Small intestine (tissue), 16 donors: ENCODE measurements at places on chromosomes 3 and 15.
A peak's percentile ranks its signal among the peaks of the same experiment; 100 is the strongest.

DNA sequence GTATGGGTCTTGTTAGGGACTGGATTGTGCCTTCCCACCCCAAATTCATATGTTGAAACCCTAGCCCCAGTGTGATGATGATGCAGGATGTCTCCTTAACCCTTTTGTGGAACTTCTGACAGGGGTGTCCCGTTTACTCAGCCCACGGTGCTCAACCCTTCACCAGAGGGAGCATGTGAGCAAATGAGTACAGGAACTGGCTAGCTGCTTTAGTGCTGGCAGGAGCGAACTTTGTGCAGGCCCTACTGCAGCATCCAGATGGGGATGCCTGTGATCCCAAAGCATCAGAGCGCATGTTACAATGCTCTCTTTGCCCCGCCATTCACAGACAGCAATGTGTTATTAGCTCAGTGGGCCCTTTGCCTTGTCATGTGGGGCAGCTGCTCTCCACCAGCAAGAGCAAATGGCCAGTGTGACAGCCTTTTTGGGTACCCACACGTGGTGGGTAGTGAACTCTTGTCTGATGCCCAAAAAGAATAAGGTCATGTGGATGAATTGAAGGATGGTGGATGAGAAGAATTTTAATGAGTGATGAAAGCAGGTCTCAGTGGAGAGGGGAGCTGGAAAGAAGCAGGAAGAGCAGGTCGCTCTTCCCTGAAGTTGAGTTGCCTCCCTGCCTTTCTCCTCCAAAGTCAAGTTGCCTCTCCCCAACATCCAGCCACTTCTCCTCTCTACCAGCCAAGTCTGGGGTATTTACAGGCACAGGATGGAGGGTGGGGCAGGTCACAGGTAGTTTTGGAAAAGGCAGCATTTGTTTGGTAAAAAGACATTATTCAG lies 63.3 kb upstream of the STRIT1 start:
- DNase-seq, result no peak

- DNase-seq, result peak; percentile 41
Measured at GRCh38 chr15:92901072-92901761, 1.1 kb downstream of the CHD2 start.

DNA sequence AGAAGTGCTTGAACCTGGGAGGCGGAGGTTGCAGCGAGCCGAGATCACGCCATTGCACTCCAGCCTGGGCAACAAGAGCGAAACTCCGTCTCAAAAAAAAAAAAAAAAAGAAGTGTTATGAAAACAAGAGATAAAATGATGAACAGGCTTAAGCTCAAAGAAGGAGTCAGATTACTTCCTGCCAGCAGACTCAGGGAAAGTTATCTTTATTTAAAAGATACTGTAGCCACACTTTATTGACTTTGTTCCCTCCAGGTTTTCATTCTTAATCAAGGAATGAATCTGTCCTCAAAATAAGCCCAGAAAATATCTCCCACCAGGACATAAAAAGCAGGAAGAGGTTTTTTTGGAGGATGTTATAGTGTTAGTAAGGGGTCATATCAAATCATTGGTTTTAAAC lies 176.5 kb upstream of the KCNMB2 start:
- DNase-seq, result no peak

DNA sequence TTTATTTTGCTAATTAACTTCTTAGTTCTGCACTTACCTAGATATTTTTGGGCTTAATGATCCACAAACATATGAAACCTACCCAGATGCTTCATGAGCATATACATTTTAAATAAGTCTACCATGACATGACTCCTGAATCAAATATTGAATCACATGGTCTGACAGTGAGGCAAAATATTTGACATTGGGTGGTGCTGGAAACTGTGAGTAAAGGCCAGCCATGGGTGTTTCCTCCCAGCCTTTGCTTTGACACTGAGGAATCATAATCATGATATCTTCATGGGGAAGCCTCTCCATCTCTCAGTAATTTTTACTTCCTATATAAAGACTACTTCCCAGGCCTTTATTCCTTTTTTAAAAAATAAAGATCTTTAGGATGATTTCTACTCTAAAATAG lies 22.8 kb upstream of the SSR3 start:
- DNase-seq, result no peak

- DNase-seq, result no peak
Measured at GRCh38 chr15:85479071-85479647, 98.8 kb downstream of the AKAP13 start.

DNA sequence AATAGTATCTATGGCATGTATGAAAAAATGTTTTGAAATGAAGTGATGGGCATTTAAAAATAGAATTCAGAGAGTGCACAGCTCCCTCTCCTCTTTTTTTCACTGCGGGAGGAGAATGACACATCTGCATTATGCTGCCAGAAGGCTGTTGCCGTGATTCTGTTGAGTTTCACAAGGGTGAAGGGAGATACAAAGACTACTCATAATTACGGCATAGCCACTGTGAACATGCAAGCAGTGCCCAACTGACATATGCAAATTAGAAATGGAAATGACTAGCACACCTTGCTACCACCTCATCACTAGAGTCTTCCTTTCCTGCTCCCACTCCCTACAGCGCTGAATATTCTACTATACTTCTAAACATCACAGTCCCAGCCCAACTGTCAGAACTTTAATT lies 20.1 kb downstream of the IFT57 start:
- DNase-seq, result no peak

DNA sequence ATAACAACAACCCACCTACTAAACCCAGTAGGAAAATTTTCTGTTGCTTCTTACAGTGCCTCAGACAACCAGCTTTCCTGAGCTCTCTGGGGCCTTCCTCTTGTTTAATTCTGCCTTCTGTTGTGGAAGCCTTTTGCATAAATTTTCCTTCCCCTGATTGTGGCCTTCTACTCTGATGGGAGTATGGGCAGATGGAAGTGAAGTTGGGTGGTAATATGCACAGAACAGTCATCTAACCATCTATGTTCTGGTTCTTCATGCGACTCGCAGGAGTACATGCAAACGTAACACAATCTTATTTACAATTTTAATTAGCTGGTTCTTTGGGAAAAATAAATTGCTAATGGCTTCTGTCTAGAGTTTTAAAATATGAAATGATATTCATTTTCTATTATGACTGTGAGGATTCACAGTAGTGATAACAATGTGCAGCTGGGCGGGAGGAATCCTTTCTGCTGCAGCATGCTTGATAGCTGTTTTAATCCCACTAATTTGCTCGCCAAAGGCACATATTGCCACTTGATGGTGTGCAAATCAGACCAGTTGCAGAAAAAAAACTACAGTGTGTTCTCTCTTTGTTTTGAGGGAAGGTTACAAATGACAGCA lies 311.5 kb upstream of the ROPN1 start:
- no peak for DNase-seq

DNA sequence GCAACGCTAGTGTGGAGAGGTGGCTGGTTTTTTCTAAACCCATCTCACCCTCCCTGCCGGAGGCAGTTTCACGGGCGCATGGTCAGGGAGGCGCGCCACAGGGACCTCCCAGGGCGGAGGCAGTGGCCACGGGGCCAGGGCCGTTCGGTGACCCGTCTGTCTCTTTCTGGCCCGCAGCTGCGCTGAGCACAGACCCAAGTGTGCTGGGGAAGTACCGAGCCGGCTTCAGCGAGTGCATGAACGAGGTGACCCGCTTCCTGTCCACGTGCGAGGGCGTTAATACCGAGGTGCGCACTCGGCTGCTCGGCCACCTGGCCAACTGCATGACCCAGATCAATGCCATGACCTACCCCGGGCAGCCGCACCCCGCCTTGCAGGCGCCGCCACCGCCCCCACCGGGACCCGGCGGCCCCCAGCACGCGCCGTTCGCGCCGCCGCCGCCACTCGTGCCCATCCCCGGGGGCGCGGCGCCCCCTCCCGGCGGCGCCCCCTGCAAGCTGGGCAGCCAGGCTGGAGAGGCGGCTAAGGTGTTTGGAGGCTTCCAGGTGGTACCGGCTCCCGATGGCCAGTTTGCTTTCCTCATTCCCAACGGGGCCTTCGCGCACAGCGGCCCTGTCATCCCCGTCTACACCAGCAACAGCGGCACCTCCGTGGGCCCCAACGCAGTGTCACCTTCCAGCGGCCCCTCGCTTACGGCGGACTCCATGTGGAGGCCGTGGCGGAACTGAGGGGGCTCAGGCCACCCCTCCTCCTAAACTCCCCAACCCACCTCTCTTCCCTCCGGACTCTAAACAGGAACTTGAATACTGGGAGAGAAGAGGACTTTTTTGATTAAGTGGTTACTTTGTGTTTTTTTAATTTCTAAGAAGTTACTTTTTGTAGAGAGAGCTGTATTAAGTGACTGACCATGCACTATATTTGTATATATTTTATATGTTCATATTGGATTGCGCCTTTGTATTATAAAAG lies 1.8 kb downstream of the HES1 start:
- peak; percentile 74 for DNase-seq

DNA sequence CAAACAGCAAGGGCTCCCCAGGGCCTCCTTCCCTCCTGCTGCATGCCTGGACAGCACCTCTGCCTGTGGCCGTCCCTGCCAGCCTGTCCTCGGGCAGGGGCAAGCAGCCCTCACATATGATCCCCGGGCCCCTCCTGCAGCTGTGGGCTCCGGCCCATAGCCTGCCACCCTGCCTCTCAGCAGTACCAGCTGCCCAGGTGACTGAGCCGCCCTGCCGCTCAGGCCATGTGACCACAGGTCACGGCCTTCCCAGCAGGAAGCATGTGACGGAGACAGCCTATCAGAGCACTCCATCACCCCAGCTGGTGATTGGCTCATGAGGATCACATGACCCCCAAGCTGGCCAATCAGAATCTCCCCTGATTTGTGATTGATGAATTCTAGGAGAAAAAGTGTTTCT lies 23.9 kb downstream of the ALDH1L1 start:
- DNase-seq, result no peak

GRCh38 chr3:128372281-128372680 lies 94.4 kb downstream of the DNAJB8 start:
- DNase-seq, result no peak

DNA sequence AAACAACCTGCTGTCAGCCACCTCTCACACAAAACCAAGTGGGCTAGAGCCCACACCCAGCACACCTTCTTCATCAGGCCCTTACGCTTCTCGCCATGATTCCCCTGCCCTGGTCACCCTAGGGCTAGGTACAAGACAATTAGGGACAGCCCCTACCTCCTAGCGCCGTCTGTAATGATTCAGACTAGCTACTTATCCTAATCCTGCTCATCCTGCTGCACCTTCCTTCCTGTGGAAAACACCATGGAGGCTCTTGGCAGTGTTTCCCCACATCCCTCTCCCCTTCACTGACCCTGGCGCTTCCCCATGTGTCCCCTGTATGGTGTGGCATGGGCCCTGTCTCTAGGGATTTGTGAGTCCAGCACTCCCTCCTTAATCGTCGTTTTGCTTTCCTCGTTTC lies 39.6 kb upstream of the ICE2 start:
- DNase-seq, result no peak

DNA sequence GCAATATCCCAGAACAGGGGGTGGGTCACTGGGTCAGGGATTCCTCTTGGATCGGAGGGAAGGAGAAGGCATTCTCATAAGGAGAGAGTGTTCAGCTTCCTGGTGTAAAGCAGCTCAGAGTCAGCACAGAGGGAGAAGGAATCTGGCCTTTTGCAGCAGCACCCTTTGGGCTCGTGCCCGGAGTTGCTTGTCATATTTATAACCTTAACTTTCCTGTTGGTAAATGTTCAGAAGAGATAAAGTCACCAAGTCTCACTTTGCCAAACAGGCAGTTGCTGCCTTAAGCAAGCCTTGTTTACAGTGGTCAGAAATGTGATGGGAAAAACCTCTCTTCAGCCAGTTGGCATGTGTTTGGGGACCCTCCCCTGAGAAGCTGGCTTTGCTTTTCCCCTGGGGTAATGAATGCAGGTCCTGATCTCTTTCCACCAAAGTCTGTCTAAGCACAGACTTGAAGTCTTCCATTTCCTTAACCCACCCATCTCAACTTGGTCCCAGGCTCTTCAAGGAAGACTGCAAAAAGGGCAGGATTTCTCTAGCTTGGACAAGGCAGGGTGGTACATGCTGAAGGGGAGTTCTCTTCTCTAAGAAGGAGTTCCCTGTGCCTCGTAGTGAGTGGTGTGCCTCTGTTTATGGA lies 206.9 kb upstream of the BHLHE40 start:
- peak; percentile 76 for DNase-seq

DNA sequence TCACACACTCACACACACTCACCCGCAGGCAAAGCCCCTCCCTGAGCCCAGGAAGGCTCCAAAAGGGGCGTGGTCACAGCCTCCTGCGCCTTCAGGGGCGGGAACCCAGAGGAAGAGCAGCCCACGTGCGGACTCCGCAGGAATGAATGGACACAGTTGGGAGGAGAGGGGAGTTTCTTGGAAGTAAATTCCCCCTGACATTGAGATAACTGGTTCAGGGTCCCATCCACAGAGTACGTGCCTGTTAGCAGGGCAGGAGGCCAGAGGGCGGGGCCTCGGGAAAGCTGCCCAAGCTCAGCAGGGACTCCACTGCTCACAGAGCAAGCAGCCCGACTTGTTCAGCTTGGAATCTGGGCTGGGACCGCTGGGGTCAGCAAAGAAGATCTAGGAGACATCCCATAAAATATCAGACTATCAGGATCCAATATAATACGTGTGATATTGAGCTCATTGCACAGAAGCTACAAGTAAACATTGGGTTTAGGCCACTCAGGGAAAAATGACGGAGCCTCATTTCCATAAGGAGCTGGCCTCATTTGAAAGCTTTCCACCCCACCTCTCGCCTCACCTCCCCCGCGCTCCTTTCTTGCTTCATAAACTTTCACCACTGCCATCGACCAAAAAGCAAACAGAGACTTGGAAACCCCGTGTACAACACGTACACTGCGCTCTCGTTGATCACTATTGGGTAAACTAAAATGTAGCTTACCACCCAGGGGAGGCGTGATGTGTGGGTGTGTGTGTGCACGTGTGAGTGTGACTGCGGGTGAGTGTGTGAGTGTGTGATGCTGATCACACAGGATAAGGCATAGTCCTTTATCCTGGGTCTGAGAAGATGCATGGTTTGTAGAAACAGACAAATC lies 36.0 kb downstream of the TM2D3 start:
- DNase-seq, result peak; percentile 22

DNA sequence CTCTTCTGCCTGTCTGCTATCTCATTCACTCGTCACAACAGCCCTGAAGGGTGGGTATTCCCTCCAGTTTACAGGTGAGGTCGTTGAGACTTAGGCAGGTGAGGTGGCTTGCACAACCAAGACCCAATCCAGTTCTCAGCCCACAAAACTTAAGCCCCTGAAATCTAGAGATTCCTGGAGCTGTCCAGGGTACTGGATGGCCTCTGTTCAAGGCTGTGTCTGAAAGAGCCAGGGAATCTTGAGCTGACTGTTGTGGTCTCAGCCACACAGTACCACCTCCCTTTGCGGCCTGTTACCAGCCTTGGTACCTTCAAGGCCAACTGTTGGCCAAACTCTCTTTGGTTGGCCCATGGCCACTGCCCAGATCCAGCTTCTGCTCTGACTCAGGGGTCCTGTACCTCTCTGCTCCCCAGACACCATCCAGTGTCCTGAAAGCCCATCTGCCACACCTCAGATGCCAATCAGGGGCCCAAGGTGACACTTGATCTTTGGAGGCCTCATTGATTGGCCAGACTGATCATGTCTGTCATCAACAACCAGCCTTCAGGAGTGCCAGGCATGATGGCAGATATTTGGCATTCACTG lies 10.9 kb upstream of the FAM107A start:
- DNase-seq, result peak; percentile 51

GRCh38 chr15:67148196-67148701 lies 82.8 kb downstream of the SMAD3 start:
- DNase-seq, result no peak
